Fibroblast of skin of scalp (primary cell): ENCODE measurements at places on chromosomes 2 and 18.

- no peak for DNase-seq
Observed at GRCh38 chr2:43376523-43377198, 150.3 kb upstream of the ZFP36L2 start.

- peak; percentile 45 for DNase-seq
Observed at GRCh38 chr2:68282811-68283418, 30.6 kb upstream of the PPP3R1 start.

DNA sequence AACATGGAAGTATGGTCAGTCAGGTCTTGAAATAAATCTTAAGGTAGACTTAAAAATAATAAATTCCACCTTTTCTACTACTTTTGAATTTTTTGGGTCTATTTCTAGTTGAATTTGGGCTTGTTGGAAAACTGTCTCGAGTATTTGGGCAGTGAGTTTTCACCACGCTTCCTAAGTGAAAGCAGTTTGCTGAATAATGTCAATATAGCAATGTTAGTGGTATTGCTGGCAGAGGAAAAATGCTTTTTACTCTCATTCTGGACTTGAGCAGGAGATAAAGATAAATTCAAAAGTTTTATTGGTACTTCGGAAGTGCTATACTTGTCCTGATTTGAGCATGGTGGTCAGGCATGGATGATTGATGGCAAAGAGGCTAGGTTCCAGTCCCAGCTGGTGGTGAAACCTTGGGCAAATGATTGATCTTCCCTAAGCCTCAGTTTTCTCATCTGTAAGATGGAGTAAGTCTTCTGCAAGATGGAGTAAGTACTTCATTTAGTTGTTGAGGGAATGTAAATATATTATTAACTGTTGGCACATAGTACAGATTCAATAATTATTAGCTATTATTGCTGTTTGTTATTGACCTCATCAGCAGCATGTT lies 503.5 kb upstream of the ZEB2 start:
- no peak for DNase-seq

- DNase-seq = peak; percentile 33
Observed at GRCh38 chr2:9763356-9764152, 79.7 kb upstream of the TAF1B start.

GRCh38 chr2:99725820-99726219 lies 236.0 kb upstream of the REV1 start:
- peak; percentile 32 for DNase-seq
